ENCODE measurements at places on chromosomes 4 and X.

GRCh38 chrX:140933874-140934655 is 68.3 kb upstream of the SPANXB1 start:
- DNase-seq, result no peak

DNA sequence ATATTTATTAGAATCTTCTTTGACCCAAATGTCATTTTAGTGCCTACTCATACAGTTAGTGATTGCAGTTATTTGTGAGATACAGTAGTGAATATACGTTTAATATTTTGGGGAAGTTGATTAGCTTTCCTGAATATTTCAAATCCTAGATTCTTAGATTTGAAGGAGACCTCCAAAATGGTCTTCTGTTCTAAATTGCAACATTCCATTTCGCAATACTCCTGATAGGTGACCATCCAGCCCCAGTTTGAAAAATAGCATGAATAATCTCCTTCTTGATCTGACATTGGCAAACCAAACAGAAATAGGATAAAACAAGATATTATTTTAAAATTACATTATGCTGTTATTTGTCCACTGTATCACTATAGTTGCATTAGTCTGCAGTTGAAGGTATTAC is 505.6 kb downstream of the GRID2 start:
- no peak for DNase-seq

- no peak for DNase-seq
Measured at GRCh38 chr4:144969821-144970220, 128.2 kb downstream of the ANAPC10 start.

DNA sequence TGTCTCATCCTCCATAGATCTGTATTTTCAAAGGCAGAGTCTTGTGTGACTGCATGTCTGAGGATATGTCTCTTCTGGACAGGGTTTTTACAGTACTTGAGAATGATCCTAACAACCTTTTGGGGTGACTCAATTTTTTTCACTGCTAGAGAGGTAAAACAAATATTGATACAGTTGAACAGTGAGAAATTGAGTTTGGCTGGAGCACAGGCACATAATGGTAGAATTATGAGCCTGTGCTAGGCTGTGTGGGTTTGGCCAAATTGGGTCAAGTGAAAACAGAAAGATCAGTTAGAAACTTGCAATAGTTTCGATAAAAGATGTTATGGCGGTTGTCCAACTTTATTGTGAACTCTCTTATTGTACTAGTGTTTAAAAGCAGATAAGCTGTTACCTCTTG is 23.3 kb upstream of the EOLA2 start:
- no peak for DNase-seq

DNA sequence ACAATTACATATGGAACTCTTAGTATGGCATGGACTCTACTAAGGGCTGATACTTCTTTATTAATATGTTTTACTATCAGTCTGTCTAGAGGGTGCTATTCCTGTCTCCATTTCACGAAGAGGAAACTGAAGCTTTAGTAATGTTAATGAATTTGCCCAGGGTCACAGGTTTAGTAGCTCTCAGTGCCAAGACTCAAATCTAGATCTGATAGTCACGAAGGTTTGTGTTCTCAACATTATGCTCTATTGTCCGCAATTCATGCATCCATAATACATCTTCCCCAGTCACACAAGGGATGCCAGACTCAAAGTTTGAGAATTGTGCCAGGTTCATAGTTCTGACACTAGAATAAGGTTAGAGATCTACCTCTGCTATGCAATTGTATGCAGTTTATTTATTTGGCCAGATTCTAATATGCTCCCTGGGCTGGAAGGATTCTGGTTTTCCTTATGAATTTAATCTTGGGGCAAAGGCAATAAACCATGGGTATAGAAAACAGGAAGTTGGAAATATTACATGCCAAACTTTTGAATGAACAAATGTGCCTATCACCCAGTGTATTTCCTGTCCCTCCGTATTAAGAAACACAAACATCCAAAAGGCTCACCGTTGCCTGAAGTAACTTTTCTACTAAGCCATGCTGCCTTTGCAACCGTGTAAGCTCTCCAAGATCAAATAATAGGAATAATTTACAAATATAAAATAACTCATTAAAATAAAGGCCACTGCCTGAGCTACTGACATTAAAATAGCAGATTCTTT is 478.5 kb downstream of the INPP4B start:
- no peak for DNase-seq

- DNase-seq, result no peak
Measured at GRCh38 chr4:162837679-162838078, 329.0 kb downstream of the NAF1 start.

DNA sequence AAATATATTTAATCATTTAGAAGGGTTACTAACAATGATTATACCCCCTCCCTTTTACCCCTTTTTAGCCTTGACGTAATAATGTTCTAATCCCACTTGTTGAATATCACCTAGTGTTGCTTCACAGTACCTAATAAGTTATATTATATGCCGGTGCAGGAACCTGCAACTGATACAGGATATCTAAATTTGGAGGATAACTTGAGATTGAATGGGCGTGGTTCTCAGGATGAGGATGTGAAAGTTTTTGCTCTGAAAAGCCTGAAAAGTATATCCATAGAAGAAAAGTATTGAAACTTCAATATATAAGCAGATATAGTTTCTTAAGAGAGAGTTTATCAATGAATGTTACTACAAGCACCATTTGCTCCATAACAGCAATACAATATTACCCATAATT is 59.8 kb downstream of the ZNF711 start:
- DNase-seq, result no peak

DNA sequence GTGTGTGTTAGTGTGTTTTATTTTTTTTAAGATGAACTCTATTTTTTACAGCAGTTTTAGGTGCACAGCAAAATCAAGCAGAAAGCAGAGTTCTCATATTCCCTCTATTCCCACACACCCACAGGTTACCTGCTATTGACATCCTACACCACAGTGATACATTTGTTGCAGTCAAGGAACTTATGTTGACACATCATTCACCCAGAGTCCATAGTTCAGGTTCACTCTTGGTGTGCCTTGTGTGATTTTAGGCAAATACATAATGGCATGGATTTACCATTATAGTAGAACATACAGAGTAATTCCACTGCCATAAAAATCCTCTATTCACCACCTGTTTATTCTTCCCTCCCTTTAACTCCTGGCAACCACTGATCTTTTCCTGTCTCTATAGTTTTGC is 28.7 kb downstream of the DIAPH2 start:
- DNase-seq, result no peak

DNA sequence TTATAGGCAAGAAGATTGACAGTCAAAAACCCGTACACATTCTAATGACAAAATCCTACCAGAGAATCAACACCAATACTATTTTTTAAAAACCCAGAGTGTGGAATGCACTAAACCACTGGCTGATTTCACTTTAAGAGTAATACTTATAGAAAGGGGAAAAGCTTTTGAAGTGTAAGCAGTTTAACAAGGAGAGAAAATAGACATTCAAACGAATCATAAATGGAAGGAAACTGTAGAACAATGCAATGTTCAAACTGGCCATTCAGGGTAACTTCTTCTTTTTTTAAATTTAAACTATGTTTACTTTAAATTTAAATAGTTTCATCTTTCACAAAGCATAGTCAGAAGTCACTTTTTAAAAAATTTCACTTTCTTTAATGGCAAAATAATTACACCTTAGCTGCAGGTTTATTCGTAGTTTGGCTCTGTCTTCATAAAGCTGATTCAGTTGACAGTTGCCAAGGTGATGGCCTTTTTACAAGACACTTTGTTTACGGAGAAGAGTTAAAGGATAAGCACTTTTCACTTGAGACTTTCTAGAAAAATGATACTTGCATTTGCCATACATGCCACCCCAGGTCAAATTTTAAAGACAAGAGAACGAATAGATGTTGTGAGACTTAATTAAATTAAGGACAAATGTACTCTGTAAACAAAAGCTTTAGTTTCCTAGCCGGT is 82.4 kb upstream of the KLF3 start:
- DNase-seq, result no peak

GRCh38 chr4:707929-708630 is 2.4 kb downstream of the PCGF3 start:
- no peak for DNase-seq

GRCh38 chr4:181085557-181085956 is 1157.6 kb upstream of the TENM3 start:
- no peak for DNase-seq

GRCh38 chrX:120768254-120768653 is 107.4 kb downstream of the CT47B1 start:
- no peak for DNase-seq

- DNase-seq, result no peak
Measured at GRCh38 chr4:31334086-31334910, 614.1 kb downstream of the PCDH7 start.

GRCh38 chrX:18368402-18368801 is 13.9 kb upstream of the SCML2 start:
- no peak for DNase-seq

DNA sequence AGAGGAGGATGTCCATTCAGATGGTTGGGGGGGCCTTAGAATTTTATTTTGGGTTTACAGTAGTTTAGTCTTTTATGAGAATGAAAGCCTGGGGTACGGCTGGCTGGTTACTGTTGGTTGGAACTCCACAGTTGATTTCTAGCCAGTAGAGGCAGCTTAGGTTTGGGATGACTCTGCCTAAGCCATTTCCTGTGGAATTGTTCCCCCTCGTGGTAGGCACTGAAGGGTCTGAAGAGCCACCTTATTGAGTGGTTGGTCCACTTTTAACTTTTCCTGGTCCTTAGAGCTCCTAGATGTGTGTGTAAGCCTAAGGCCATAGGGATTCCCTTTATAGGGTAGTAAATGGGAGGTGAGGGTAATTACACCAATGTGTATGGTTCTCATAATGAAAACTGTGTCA is 19.7 kb downstream of the SPIN3 start:
- no peak for DNase-seq

DNA sequence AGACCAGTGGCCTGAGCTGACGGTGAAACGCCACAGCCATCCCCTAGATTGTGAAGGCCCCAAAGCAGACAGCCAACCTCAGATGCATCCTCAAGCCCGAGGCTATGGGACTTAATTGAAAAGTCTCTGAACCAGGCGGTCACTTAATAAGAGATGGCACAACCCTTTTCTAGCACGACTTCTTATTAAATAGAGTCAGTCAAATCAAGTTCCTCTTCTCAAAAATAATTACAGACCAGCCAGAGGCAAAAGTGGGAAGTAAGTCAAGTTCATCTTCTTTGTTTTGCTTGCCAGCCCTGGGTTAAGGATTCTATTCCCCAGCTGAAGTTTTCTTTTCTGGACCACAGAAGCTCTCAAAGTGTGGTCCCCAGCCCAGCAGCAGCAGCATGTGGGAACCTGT is 9.7 kb upstream of the SH3KBP1 start:
- no peak for DNase-seq

DNA sequence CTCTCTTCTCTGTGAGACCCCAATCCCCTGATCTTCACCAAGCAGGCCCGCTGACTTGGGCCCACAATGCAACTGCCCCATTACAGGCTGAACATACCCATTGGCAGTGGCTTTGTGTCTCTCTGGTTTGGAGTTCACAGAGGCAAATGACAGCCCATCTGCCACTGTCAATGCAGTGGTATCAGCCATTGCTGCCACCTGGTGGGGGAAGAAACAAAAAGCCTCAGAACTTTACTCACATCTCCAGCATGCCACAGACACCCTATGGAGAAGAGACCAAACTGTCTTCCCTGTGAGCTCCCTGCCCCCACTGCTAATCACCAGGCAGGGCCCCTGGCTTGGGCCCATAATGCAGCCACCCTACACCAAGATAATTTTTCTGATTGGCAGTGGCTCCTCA is 729.3 kb upstream of the ACTRT1 start:
- DNase-seq, result peak; percentile 78

DNA sequence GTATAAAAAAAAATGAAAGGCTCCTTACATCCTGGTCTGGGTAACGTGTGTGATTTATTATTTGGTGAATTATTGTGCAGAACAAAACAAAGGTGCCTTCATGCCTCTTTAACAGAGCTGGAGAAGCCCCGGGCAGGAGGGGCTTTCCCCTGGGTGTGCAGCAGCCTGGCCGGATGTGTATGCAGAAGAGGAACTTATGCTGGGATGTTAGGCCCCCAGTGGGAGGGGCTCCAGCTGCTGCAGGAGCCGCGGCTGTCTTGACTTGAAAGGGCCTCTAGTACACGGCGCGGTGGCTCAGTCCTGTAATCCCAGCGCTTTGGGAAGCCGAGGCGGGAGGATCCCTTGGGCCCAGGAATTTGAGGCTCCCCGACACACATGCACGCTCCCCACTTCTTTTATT is 16.0 kb downstream of the CCNQ start:
- peak; percentile 75 for DNase-seq

GRCh38 chrX:74293343-74293946 is 10.5 kb upstream of the ZCCHC13 start:
- DNase-seq, result peak; percentile 69

- DNase-seq, result peak; percentile 52
Measured at GRCh38 chr4:140250989-140251552, 97.1 kb upstream of the MAML3 start.

DNA sequence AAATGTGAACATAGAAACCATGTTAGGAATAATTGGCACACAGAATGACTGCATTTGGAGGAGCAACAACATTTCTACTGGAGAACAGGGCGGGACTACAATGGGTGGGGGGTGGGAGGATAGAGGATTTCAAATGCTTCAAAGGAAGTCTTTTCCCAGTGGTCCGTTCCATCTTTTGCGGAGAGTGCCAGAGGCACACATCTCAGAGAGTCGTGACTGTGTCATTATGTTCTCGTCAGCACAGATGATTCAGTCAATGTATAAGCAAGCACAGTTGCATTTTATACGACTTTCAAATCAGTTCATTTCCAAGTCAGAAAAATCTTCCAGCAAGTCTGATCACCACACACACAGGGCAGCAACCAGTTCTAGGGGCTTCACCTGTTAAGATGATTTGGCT is 22.7 kb upstream of the GPR50 start:
- DNase-seq, result no peak

GRCh38 chr4:121788896-121789295 is 12.2 kb upstream of the EXOSC9 start:
- no peak for DNase-seq

DNA sequence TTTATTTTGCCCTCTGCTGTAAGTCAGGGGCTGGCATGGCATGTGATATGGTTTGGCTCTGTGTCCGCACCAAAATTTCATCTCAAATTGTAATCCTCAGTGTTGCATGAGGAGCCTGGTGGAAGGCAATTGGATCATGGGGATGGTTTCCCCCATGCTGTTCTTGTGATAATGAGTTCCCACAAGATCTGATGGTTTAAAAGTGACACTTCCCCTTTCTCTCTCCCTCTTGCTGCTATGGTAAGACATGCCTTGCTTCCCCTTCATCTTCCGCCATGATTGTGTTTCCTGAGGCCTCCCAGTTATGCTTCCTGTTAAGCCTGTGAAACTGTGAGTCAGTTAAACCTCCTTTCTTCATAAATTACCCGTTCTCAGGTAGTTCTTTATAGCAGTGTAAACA is 72.0 kb upstream of the MSX1 start:
- DNase-seq, result no peak
